Muscle of back (tissue), 13 donors: ENCODE measurements at places on chromosomes 5 and 9. TPM values are rescaled to one million over a fixed set of nuclear protein-coding genes. Genes with fewer than 3 reads are reported as not detected.

Gene FCN2
- polyA plus RNA-seq, result not detected

Gene PPIP5K2
- polyA plus RNA-seq, result 49.9 TPM

Gene PCDHB4
- polyA plus RNA-seq, result 4.0 TPM

Gene FREM1
- 20.7 TPM for polyA plus RNA-seq

Gene CCDC192
- 1.0 TPM for polyA plus RNA-seq

Gene PTGES
- polyA plus RNA-seq, result 8.1 TPM

Gene TSLP
- 0.89 TPM for polyA plus RNA-seq

- DNase-seq, result peak; percentile 20
These were observed 220.5 kb downstream of the GDNF start for GRCh38 chr5:37619353-37619752.

DNA sequence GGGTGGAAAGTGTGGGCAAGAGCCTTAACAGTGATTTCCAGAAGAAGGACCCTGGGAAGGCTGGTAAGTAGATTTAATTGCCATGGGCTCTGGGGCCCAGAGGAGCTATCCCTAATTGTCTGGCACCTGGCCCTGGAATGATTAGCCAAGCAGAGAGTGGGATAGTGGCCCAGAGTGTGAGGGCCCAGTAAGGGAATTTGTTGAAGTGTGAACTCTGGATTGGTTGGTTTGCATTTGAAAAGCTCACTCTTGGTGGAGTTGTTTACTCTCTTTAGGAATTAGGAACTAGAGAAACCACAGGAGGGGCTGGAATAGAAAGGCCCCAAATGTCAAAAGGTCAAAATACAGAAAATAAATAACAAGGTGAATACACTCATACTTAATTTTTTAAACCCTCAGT, 207.1 kb downstream of the GABRG2 start:
- no peak for DNase-seq

DNA sequence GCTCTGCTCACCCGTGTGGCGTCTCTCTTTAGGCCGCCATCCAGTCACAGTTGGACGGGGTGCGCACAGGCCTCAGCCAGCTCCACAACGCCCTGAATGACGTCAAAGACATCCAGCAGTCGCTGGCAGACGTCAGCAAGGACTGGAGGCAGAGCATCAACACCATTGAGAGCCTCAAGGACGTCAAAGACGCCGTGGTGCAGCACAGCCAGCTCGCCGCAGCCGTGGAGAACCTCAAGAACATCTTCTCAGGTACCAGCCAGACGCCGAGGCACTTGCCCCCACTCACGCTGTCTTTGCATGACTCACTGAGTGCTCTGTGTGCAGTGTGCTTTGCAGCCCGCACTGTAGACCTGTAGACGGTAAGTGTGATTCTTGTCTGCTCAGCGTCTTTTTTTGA, 4.5 kb downstream of the EXOC3 start:
- DNase-seq, result no peak

DNA sequence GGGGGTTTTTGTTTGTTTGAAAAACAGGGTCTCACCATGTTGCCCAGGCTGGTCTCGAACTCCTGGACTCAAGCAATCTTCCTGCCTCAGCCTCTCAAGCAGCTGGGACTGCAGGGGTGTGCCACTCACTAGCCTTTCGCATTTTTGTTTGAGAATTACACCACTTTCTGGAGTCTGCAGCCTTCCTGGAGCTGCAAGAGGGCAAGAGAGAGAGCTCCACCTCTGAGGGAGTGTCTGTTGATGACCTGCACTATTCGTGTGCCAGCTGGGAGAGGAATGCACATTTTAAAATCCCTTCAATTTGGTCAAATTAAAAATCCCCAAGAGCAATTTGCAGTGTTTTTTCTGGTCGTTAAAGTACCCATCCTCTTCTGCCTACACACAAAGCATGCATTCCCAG, 5.0 kb upstream of the CKMT2 start:
- DNase-seq, result no peak

GRCh38 chr5:13218518-13218917, 726.0 kb downstream of the DNAH5 start:
- DNase-seq, result no peak

GRCh38 chr5:69504036-69504435, 11.4 kb downstream of the OCLN start:
- DNase-seq, result no peak

DNA sequence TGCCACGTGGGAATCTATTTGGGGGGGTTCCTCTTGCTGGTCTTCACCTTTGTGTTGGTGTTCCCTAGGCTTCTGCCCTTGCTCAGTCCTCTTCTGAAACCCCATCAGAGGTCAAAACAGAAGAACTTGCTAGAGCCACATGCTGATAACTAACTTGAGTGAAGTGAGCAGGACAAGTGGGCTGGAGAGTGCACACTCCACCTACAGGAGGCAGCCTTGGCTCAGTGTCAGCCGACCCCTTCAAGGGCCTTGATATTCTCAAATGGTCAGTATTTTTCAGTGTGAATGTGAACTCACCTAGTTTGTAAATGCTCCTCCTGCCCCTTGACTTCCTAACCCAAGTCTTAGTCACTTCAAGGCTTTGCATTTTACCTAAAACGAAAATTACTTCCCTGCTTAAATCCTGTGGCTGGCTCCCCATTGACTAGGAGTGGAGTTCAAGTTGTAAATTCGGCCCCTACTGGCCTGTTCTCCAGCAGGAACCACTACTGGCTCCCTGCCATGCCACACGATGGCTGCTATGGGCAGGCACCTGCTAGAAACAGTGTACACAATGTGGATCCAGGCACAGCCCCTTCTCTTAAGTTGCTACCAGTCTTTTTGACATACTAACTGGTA, 3.6 kb upstream of the SLC1A3 start:
- DNase-seq, result no peak

DNA sequence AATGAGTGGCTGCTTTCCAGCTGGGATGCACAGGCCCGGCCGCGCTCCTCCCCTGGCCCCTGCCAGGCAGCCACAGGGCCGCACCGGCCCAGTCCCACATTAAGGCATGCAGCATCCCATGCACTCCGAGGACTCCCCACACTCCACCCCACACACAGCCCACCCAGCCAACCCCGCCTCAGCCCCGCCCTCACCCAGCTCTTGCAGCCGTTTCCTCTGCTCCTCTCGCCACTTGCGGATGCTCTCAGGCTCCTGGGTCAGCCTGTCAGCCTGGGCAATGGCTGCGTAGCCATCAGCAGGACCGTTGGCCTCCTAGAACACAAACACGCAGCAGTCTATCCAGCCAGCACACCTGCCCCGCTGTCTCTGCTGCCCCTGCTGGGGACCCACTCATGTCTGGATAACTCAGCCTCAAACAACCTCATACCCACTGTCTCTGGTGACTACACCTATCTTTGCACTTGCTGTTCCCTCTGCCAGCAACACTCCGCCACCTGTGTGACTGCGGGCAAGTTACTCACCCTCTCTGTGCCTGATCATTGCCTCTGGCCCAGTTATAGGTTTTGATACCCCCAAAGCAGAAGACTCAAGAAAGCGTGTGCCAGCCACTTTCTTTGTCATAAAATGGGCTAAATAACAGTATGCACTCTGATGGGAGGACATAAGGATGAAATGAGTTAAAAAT, 9.3 kb downstream of the HIGD2A start:
- no peak for DNase-seq

DNA sequence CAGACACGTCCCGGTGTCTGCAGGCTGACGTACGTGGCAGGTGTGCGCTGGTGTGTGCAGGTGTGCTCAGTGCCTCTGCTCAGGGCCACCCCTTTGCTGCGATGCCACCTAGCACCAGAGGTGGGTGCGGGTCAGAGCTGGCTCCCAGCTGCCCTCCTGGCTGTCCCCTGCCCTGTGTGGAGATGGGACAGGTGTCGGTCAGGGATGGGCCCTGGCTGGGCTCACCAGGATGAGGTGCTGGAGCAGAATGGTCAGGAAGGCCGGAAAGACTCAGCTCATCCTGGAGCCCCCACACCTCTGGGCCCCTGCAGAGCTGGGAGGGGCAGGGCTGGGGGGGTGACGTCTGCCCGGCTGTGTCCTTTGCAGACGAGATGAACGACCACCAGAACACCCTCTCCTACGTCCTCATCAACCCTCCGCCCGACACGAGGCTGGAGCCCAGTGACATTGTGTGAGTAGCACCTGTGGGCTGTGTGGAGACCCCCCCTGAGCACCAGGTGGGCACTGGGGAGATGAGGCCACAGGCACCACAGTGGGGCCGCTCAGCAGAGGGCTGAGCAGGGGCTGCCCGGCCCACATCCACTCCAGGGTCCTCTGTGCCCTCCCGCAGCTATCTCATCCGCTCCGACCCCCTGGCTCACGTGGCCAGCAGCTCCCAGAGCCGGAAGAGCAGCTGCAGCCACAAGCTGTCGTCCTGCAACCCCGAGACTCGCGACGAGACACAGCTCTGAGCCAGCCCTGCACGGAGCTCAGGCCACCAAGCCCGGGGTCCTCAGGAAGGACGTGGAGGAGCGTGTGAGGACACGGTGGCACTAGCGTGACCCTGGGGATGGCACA, 89.7 kb downstream of the KCNT1 start:
- DNase-seq, result no peak

DNA sequence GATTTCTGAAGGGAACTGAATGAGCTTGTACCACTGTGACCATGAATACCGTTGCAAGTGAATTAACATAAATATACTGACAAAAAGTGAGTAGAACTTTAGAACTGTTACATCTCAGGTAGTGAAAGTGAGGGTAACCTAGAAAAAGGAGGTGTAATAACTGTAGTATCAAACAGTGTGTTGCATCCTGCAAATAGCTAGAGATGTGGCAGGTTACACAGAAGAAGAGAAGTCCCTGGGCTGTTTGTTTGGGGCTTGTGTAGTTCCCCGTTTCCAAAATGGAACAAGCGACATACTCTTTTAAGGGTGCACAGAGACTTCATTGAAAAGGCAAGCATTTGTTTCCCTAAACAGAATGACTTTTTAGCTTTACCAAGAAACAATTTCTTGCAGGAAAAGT, 214.8 kb downstream of the NR3C1 start:
- DNase-seq, result no peak

- peak; percentile 68 for DNase-seq
These were observed 32.7 kb upstream of the SLCO6A1 start for GRCh38 chr5:102531506-102531905.

DNA sequence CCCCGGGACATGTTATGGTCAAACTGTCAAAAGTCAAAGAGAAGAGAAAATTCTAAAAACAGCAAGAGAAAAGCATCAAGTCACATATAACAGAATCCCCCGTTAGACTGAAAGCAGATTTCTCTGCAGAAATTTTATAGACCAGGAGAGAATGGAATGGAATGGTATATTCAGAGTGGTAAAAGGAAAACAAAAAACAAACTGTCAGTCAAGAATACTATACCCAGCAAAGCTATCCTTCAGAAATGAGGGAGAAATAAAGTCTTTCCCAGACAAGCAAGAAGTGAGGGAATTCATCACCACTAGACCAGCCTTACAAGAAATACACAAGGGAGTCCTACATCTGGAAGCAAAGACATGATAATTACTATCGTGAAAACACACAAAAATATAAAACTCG, 208.0 kb downstream of the CACNA1B start:
- no peak for DNase-seq

DNA sequence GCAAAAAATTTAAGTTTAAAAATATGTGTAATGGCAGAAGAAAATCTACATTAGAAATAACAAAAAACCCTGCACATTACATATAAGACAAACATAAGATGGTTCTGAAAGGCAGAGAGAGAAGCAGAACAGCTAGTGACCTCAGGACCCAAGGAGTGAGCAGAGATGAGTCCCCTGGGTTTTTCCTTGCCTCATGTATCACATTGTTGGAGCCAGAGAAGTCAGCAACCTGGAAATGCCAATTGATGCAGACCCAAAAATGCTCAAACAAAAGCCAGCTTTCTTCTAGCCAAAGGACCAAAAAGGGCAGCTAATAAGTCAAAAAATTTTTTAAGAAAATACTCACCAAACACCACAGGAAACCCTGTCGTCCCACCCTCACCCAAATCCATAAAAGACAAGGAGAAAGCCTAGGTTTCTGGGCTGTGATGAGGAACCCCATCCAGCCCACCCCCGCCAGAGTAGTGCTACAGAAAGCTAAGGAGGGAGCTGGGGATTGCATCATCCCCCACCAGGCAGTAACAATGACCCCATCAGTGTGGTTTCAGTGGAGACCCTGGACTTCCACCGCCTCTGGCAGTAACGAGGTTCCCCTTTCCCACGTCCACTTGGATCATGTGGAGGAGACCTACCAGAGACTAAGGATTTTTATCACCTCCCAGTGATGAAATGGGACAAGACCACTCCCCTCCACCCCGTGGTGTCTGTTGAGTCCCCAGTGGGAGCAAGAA, 17.6 kb downstream of the DENND1A start:
- DNase-seq, result no peak

GRCh38 chr5:158485604-158486081, 614.1 kb downstream of the EBF1 start:
- peak; percentile 74 for DNase-seq

- DNase-seq, result peak; percentile 55
These were observed at the start of gene C5orf52 for GRCh38 chr5:157670662-157671591. C5orf52 (plus strand) TSS chr5:157671533; CDS start chr5:157671615, 82 bp downstream.

DNA sequence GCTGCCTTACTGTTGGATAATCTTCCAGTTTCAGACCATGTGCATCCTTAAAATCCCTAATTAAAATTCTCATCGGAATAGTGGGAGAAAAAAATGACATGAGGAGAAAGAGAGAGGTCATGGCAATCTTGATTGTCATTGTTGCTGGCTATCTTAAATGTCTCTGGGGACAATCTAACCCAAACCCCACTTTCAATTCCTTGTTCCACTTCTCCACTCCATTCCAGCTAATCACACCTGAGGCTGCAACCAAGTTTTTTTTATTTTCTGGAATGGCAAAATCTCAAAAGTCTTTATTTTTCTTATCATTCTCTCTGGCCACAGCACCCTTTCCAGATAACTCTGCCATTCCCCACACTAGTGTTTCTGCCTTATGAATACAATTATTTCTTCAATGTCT, 171.9 kb upstream of the RASA1 start:
- no peak for DNase-seq

- DNase-seq, result no peak
These were observed 27.7 kb downstream of the SAR1B start for GRCh38 chr5:134604908-134605307.

- peak; percentile 59 for DNase-seq
These were observed 5.9 kb upstream of the TAL2 start for GRCh38 chr9:105656131-105656921.

DNA sequence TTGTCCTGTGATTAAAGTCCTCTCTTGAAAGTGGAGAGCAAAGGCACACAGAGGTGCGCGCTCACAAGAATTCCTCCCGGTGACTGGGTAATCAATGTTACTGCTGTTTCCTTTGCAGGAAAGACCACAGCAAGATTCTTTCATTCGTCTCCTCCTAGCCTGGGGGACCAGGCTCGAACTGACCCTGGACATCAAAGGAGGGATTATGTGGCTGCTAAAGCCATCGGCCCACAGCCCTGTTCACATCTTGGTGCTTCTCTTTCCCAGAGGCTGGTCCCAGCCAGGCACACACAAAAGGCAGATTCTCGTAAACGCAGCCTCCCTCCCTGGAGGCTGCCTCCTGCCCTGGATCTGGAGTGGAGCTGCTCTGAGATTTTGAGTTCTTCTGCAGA, 230.9 kb downstream of the FANCC start:
- DNase-seq, result no peak

DNA sequence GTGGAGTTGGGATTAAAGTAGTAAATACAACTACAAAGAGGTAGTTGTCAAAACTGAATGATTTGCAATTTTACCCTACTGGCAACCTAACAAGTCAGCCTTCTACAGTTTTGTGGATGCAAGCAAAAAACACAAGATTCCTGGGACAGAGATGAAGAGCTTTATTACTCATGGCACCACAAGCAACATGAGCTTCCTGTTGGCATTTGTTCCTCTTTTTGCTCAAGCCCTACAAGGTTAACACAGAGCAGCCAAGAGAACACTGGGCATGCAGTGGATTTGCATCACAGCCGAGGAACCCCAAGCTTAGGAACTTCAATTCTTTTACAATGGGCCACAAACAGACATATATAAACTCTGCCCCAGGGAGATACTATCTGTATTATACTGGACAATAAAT, 28.8 kb upstream of the DMAC1 start:
- DNase-seq, result no peak
